SHP77 treated with DMSO at 0.1 percent for 48 hours (cell line): ENCODE measurements at places on chromosomes 6 and 20.

GRCh38 chr6:105078386-105078708 lies 101.5 kb downstream of the POPDC3 start:
- no peak for DNase-seq

DNA sequence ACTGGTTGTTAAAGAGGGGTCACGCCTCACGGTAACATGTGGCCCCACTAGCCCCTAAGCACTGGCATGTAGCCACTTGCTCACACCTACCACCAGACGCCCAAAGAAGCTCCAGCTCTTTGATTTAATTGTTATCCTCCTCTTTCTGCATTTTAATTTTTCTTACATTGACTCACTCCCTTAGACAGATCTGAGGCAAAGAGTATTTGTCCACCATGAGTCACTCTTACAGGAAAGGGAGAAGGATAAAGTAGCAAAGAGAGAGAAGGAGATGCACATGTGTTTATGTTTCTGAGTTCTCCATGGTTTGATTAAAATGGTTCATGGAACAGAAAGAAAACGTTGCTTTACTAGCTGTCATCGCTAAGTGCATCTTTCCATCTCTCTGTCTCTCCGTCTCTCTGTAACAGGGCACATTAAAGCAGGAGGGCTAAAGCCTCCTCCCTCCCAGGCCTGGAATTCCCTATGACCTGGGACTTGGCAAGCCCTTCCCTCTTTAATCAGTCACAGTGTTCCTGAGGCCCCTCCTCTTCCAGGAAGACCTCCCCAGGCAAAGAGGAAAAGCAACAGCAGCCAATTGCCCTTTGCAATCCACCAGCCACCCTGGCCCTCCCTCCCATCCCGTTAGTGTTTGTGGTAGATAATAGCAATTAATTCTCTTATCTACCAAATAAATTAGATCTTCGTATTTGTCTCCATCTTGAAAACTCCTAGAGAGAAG lies 112.8 kb upstream of the TSHZ2 start:
- DNase-seq: no peak

GRCh38 chr6:150883521-150883920 lies 18.0 kb downstream of the MTHFD1L start:
- DNase-seq: no peak

DNA sequence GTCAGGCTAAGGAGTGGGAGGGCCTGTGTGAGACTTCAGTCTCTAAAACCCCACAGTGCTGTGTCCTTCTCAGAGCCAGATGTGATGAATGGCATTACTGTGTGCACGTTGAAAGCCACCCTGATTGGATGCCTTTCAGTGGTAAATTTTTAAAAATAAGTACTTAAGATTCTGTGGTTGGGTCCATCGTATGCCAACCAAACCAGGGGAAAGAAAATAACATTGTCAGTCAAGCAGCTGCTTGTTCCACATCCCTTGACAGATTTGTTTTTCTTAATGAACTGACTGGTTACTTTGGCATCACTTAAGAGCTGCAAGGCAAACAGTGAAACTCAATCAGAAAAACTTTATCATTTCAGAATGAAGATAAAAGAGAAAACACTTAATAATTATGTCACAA lies 334.0 kb upstream of the NT5E start:
- DNase-seq: no peak

DNA sequence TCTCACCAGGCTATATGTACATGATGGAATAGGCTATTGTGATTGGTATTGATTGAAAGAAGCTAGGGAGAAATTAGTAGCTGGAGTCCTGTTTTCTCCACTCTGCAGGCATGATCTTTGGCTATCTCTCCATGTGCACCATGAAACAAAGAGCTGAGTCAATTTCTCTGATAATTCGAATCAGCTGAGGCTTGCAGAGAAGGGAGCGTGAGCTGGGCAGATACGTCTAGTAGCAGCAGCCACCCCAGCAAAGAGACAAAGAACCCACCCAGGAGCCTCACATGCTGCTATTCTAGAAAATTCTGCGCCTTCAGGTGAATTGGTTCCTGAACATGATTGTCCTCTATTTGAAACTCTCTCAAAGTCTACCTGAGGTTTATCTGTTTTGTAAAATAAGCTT lies 6.9 kb upstream of the SGK1 start:
- DNase-seq: no peak

DNA sequence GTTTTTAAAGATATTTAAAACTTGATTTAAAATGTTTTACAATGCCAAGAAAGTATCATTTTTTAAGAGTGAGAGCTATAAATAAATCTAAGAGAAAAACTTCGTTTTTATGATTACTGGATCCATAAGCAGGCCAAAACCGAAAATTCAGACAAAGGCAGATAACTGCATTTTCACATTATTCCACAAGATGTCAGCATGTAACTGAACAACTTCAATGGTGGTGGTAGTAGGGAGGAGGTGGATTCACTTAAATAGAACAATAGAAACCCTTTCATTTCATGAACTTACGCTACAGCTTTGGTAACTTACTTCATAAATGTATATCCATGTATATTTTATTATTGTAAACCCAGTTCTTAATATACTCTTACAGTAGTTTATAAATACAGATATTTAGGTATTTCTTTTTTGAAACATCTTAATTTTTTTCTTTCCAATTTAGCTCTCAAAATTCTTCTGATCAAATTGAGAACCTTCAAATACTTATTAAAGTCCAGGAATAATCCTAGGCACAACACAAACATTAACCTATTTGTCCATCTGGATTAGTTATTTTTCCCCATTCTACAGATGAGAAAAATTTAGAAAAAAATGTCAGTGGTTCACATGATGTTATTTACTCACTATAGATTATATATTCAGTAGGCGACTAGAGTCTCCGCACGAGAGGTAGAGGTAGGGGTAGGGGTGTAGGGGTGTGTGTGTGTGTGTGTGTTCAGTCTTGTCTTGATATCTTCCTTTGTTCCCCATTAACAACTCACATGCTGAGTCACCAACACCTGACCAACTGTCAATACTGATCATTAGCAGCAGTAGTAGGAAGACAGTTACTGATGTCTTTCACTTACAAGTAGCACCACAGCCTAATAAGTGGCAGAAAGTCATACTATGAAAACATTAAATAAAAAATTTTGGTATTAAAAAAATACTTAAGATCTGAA lies 111.5 kb downstream of the ARHGAP18 start:
- peak; percentile 58 for DNase-seq

- no peak for DNase-seq
These were observed 5.6 kb upstream of the GRM4 start for GRCh38 chr6:34151321-34152041.

GRCh38 chr6:41642960-41643898 lies 5.0 kb downstream of the MDFI start:
- DNase-seq: no peak

DNA sequence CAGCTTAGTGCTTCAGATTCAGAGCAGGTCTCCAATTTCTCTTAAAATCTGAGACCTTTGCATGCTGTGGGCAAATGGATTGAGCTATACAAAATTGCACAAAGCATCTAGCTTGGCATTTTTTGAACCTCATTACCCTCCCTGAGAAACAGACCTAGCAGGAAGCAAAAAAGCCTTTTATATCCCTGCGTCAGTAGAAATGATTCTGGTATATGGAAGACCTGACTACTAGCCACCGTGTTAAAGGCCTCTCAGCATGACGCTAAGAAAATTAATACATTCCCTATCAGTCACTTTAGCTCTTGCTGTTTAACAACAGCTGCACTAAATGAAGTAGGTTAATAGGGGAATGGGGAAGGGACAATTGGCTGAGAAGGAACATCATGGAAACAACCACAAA lies 110.7 kb upstream of the SMLR1 start:
- no peak for DNase-seq

DNA sequence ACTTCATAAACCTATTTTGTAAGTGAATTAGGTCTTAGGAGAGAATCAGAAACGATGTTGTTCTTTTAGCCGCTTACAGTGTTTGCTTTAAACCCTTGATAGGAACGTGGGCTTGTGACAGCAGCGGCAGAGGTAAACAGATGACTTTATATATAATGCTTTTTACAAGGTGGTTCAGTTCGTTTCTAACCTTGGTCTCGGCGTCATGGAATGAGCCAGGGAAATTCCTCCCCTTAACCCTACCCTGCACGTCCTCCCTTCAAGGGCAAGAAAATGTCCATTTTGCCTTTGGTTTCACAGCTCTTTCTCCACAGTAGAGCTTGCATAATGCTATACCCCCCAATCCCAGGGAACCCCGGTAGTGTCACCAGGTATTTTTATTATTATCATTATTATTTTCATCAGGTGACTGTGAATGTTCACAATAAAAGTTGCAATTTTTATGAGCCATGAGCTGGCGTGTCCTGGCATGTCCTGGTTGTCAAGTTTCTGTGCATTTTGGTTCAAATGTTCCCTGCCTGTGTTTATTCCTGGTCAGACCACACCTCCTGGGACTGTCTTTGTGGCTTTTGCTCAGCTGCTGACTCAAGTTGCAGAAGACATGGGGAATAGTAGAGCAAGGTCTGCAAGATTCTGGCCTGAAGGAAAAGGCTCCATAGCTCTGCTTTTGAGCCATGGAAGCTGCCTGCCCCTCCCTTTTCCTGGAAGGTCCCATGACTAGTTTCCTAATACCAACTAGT lies 112.8 kb upstream of the BMP2 start:
- DNase-seq: no peak

DNA sequence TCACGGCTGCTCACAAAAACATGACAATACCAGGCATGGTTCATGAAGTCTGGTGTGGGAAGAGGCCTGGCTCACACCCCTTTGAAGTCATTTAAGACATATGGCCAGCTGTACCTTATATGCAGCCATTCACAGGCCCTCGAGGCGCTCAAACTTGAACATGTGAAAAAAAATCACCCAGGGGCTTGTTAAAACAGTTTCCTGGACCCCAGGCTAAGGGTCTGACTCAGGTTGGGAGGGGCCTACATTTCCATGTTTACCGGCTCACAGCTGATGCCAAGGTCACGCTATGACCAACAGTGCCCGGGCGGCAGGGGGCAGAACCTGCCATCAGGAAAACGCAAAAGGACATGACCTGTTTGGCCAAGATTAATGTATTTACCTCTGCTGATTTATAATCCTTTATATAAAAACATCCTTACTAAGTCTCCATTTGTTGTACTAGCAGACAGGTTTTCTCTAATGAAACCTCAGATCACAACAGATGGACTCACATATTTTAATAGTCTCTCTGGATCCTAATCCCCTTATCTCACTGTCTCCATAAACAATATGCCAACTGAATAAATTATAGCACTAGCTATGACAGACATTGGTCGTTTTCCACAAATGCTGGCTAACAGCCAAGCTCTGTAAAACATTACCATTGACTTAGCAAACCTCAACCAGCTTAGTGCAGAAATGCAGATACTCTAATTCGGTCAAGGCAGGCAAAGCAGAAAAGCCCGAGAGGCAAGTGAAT lies 19.9 kb downstream of the EZR start:
- peak; percentile 67 for DNase-seq

DNA sequence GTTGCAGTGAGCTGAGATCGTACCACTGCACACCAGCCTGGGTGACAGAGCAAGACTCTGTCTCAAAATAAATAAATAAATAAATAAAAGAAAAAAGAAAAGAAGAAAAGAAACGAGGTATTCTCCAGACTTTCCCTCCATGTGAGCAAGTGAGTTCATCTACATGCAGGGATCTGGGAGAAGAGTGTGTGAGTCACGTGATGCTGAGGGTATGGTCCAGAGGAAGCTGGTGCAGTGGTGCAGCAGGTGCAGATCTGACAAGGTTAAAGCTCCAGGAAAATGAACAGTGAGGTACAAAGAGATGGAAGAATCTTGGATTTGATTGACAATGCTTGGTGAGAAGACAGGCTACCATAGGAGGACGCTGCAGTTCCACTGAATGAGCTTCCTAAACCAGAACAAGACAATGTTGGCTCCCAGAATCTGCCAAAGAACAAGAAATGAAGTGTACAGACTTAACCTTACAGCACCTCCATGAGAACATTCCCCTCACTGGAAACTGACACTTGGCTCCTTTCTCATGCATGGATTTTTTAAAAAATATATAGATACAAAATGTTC lies 79.5 kb upstream of the BTBD3 start:
- peak; percentile 26 for DNase-seq

- DNase-seq: no peak
These were observed 96.2 kb downstream of the FAXC start for GRCh38 chr6:99253271-99253670.

DNA sequence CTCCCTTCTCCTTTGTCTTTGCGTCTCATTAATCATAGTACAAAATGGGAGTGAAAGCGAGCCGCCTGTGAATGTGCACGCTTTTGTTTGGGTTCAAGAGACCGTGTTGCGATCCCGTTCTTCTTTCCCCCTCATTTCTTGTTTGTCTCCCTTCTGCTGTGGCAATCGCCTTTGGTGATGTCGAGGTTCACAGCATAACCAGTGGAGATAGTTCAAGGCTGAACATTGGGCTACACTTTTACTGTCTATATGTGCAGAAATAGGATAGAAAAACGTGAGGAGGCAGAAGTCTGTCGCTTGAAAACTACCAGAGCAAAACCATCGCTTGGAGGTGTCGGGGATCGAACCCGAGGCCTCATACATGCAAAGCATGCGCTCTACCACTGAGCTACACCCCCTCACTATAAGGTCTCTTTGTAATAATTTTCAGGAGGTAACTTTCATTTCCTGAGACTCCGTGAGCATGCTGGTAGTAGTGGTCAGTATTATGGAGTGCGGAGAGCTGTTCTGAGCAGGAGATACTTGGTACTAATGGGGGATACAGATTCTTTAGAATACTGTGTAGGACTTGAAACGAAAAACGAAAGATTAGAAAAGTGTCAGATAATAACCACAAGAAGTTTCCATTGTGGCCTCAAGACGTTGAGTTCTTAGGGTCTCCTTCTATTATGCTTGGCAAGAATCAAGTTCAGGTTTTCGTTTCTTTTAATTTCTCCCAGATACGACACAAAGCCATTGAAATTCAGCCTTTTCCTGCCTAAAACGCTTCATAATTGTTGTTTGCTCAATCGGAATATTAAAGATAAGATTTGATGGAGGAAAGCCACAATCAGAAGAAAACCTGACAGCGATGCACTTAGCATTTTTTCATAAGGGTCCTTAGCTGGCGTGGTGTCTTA lies 106.6 kb downstream of the TRIM27 start:
- DNase-seq: no peak
